Esophagus squamous epithelium (tissue), 5 donors: ENCODE measurements at places on chromosomes 1 and 21. TPM values are rescaled to one million over a fixed set of nuclear protein-coding genes. Genes with fewer than 3 reads are reported as not detected.

DNA sequence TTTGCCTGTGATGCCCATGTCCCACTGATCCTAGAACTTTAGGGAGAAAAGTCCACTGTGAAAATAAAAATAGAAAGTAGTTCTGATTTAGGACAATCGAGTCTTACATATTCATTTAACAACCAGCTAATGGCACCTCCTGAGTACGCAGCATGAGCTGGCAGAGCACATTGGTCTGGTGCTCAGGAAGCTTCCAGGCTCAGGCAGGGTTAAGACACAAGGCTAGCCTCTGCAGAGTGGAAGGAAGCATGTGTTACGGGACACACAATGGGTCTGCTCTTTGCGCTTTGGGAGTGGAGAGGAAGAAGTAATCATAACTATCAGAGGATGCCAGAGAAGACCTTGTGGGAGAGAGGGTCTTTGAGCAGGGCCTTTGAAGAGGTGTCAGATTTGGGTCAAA lies 4.2 kb upstream of the KLHDC8A start:
- no peak for DNase-seq

DNA sequence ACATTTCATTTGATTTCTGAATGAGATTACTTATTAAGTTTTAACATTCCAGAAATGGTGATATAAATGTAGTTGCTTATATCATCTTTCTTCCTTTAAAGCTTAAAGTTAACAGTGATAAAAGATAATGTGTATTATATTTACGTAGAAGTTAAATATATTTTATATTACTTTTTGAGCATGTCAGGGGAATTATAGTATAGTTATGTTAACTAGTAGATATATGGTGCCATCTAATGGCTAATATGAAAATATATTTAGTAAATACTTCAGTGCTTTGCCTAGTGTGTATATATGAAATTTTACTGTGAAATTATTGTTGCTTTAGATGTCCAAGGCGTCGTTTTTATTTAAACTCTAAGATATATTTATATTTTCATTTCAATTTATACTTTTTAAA lies 51.5 kb downstream of the SYT14 start:
- no peak for DNase-seq

DNA sequence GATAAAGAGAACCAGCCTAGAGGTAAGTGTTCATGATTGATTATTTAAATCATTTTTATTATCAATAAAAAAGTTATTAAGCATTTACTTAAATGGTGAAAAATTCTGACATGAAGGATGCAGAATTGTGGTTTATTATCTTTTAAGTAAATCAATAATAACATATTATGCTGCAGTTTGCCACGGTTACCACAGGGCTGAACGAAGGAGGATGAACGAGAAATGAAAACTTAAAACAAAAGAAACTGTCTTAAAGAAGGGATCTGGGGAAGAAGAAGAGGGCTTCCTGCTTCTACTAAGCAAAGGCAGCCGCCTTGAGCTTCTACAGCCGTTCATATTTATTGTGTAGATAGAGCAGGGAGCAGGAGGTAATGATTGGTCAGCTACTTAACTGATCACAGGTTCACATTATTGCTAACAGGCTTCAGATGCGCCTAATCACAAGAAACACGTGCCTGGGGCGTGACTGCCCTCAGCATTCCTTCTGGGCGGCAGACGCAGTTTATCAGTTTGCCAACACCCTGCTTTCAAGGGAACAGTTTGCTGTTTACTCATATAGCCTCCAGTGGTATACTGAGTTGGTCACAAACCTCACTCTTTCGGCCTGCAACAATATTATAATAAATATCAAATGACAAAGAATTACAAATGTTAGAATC lies 5.8 kb upstream of the FNBP1L start:
- DNase-seq = no peak

GRCh38 chr1:15231714-15232201 lies 15.3 kb upstream of the FHAD1 start:
- DNase-seq = no peak

DNA sequence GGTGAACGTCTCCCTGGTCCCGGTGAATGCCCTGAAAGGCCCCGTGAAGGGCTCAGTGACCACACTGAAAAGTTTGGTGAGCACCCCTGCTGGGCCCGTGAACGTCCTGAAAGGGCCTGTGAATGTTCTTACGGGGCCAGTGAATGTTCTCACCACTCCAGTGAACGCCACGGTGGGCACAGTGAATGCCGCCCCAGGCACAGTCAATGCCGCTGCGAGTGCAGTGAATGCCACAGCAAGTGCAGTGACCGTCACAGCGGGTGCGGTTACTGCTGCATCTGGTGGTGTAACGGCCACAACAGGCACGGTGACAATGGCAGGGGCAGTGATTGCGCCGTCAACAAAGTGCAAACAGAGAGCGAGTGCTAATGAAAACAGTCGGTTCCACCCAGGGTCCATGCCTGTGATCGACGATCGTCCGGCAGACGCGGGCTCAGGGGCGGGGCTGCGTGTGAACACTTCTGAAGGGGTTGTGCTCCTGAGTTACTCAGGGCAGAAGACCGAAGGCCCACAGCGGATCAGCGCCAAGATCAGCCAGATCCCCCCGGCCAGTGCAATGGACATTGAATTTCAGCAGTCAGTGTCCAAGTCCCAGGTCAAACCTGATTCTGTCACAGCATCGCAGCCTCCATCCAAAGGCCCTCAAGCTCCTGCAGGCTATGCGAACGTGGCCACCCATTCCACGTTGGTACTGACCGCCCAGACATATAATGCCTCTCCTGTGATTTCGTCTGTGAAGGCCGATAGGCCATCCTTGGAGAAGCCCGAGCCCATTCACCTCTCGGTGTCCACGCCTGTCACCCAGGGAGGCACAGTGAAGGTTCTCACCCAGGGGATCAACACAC lies 41.5 kb downstream of the ZBTB17 start:
- DNase-seq = no peak

- no peak for DNase-seq
These were observed 160.1 kb upstream of the COL6A1 start for GRCh38 chr21:45821315-45821962.

DNA sequence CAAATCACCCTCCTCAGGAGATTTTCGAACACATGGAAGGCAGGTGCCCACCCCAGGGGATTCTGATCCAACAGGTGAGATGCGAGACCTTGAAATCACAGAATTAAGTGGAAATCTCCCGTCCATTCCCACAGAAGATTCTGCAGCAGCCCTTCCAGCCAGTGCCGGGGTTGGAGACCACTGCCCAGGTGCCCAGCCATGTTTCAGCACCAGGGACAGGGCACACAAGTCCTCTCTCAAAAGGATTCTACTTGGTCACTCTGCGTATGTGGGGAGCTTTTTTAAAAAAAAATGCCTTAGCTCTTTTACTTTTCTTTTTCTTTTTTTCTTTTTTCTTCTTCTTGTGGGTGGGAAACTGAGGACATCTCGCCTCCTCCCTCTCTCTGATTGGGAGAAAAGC lies 80.7 kb downstream of the VWA5B1 start:
- no peak for DNase-seq

DNA sequence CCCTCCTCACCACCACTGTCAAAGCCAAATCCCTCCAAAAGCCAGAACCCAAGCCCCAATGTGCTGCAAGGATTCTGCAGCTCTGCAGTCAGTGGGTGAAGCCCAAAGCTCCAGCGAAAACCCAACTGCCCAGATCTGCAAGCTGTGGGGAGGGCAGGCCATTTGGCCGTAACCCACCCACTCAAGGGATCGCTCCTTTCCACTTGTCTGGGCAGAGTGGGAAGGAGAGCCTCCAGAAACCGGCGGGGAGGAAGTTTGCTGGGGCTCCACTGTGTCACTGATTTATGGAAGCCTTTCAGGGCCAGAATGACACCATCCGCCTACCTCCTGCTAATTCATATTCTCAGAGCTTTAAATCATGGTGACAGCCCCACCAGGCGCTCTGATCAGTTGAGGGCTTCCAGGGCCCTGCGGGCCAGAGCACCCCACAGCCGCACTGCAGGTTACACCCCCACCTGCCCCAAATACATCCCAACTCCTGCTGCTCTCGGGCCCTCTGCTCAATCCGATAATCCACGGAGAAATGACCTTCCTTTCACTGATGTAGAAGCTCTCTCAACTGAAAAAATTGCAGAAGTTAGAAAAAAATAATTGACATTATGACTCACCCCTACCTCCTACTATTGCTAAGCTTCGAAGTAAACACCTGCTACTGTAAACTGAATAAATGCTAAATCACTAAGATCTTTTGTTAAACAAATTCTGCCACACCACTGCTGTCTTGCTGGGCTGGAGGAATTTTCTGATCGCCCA lies 40.6 kb upstream of the RAB4A start:
- no peak for DNase-seq

DNA sequence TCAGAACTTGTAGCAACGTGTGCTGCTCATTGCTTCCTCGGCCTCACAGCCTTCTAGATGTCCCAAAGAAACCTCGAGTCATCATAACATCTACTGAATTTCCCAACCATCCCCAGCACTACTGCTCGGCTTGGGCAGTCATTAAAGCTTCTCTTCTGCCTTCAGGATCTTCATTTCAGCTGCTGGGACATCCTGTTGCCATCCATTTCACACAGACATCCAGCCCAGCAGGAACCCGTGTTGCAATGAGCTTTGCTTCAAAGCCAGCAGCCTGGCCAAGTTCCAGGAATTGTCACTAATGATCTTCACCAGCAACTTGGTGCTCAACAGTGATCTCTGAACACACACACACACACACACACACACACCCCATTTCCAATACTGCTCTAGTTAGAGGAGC lies 18.5 kb downstream of the WLS start:
- no peak for DNase-seq

Gene LCE1D
- not detected for total RNA-seq

GRCh38 chr1:206482611-206483010 lies 12.3 kb downstream of the IKBKE start:
- DNase-seq = no peak

Gene RPE65
- not detected for total RNA-seq

DNA sequence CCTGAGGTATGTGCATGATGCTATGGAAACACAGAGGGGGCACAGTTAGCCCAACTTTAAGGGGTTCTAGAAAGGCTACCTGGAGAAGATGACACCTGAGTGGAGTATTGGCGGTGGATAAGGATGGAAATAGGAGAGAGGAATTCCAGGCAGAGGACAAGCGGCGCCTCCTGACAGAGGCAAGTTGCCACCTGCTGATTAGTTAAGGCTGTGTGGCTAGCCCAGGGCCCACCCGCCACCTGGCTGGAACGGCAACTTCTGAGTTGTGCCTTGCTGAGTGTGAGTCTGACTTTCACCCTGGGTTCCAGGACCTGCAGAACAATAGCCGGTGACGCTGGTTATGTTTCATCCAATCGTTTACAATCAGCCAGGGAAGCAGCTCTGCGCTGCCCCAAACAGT lies 126.9 kb upstream of the LMO4 start:
- DNase-seq = no peak

DNA sequence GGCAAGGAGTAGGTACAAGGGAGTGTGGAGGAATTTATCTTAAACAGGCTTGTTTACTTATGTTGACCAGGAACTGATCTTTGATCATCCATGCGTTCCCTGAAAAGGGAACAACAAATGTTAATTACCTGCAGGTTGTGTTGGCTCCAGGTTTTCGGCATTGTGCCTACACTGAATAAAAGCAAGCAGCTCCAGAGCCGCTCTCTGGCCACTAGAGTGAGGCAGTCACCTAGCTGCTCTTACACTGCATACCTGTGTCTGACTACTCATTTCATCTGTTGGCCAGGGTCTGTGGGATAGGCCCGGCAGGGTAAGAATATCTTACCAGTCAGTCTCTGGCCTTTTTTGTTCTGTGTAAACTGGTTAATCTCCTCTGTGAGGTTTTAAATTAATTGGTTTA lies 183.6 kb downstream of the HFM1 start:
- DNase-seq = no peak

DNA sequence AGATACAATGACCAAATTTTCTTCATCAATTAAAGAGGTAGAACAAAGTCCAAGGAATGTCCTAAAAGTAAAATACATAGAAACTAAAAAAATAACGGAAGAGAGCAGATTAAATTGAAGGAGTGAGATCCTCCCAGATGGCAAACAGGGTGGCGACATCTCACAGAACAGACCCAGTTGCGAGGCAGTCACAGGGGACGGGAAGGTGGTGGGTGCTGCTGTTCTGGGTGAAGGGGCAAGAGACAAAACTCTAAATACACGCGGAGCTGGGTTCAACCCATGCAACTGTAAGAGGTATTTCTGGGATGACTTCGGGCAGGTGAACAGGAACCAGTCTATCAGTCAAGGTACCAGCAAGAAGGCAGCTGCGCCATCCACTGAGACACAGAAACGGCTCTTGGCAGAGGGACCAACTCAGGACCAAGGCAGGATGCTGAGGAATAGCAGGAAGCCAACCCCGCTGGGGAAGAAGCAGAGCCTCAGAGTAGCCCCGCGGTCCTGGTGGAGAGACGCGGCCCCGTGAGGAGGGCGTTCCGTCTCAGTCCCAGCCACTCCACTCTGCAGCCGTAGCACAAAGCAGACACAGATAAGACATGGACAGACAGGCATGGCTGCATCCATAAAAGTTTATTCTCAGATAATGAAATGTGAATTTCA lies 32.2 kb downstream of the WDR4 start:
- no peak for DNase-seq

- DNase-seq = no peak
These were observed 39.6 kb upstream of the PIGC start for GRCh38 chr1:172483448-172483847.

Gene ARMH1
- total RNA-seq = 1.3 TPM

- DNase-seq = no peak
These were observed 9.9 kb downstream of the RNF223 start for GRCh38 chr1:1063945-1064831.
